PC-3 (cell line): ENCODE measurements at places on chromosomes 7 and 10.
A peak's percentile ranks its signal among the peaks of the same experiment; 100 is the strongest.

- DNase-seq: peak; percentile 53
These were observed 21.5 kb downstream of the ZMIZ1 start for GRCh38 chr10:79090134-79090803.

GRCh38 chr10:27068217-27068891 lies 31.9 kb downstream of the ANKRD26 start:
- DNase-seq: no peak

GRCh38 chr7:153470004-153470671 lies 582.1 kb upstream of the DPP6 start:
- DNase-seq: no peak

GRCh38 chr7:75652788-75653187 lies 86.0 kb downstream of the HIP1 start:
- DNase-seq: no peak

DNA sequence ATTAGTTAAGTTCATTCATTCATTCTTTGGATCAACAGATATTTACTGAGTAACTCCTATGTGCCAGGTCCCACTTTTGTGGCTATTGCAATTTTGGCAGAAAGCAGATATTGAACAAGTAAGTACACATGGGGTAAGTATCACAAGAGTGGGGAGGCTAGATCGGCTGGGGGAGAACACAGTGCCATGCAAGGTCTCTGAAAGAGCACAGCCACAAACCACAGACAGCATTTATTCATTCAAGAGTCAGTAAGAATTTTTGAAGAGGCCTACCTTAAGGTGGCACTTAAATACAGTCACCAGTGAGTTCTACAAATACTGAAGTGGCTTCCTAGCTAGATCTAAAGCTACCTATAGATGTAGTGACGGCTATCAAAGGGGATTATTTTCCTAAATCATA lies 304.2 kb downstream of the RNLS start:
- no peak for DNase-seq
